Karpas-422 (cell line): ENCODE measurements at places on chromosomes 7 and 10. TPM values are rescaled to one million over a fixed set of nuclear protein-coding genes. Genes with fewer than 3 reads are reported as not detected.

EPO gene
- not detected in 2 replicates for total RNA-seq

PLAC9 gene
- total RNA-seq = not detected in 2 replicates

PPP1R3C gene
- total RNA-seq = not detected in 2 replicates

CCDC71L gene
- 18.7 and 31.0 TPM in 2 replicates for total RNA-seq

ASB13 gene
- 12.2 and 26.0 TPM in 2 replicates for total RNA-seq

DYNC1I1 gene
- 0.40 TPM in 1 of 2 replicates, not detected in the other for total RNA-seq

NRCAM gene
- 0.18 TPM in 1 of 2 replicates, not detected in the other for total RNA-seq

AGR2 gene
- total RNA-seq = 0.19 and 2.5 TPM in 2 replicates

TMED4 gene
- total RNA-seq = 62.0 and 66.2 TPM in 2 replicates

IL6 gene
- 0.25 TPM in 1 of 2 replicates, not detected in the other for total RNA-seq

ARHGAP21 gene
- total RNA-seq = 3.1 and 11.6 TPM in 2 replicates

NPS gene
- not detected in 2 replicates for total RNA-seq

HMX2 gene
- total RNA-seq = not detected in 2 replicates

TUBB8 gene
- not detected in 2 replicates for total RNA-seq

AKR1C2 gene
- total RNA-seq = not detected in 2 replicates

UPK3B gene
- total RNA-seq = 0.26 TPM in 1 of 2 replicates, not detected in the other

ZNF789 gene
- 29.0 and 33.0 TPM in 2 replicates for total RNA-seq

AMZ1 gene
- not detected in 2 replicates for total RNA-seq

TUBAL3 gene
- total RNA-seq = 0.11 TPM in 1 of 2 replicates, not detected in the other

SNCG gene
- not detected in 2 replicates for total RNA-seq

ANKRD61 gene
- 0.22 and 0.71 TPM in 2 replicates for total RNA-seq

LIPM gene
- not detected in 2 replicates for total RNA-seq

HOXA3 gene
- 1.3 TPM in 2 replicates for total RNA-seq

RNLS gene
- not detected in 2 replicates for total RNA-seq

CREB5 gene
- total RNA-seq = 7.8 and 52.1 TPM in 2 replicates

PAPOLB gene
- not detected in 2 replicates for total RNA-seq

GPR158 gene
- total RNA-seq = not detected in 2 replicates

PITX3 gene
- not detected in 2 replicates for total RNA-seq

SLC29A3 gene
- total RNA-seq = 3.4 and 3.5 TPM in 2 replicates

HYAL4 gene
- total RNA-seq = not detected in 2 replicates

CPEB3 gene
- 3.0 and 6.0 TPM in 2 replicates for total RNA-seq

NEURL1 gene
- 0.04 TPM in 1 of 2 replicates, not detected in the other for total RNA-seq

ADRA2A gene
- 0.04 TPM in 1 of 2 replicates, not detected in the other for total RNA-seq

TMEM273 gene
- total RNA-seq = 0.51 TPM in 1 of 2 replicates, not detected in the other

RALA gene
- 13.8 and 14.1 TPM in 2 replicates for total RNA-seq

HOXA1 gene
- total RNA-seq = 4.1 and 4.4 TPM in 2 replicates

CALCR gene
- total RNA-seq = not detected in 2 replicates

CDC14C gene
- not detected in 2 replicates for total RNA-seq

PLEKHS1 gene
- not detected in 2 replicates for total RNA-seq

CALHM1 gene
- 0.30 and 0.61 TPM in 2 replicates for total RNA-seq

C10orf62 gene
- total RNA-seq = not detected in 2 replicates

RARRES2 gene
- not detected in 2 replicates for total RNA-seq

AGAP6 gene
- total RNA-seq = 12.0 and 17.1 TPM in 2 replicates

MYO1G gene
- 62.4 and 130 TPM in 2 replicates for total RNA-seq

POR gene
- total RNA-seq = 19.8 and 38.9 TPM in 2 replicates

HABP2 gene
- total RNA-seq = not detected in 2 replicates

ACTL6B gene
- total RNA-seq = not detected in 2 replicates

GPR15LG gene
- total RNA-seq = not detected in 2 replicates

FAS gene
- 68.5 and 91.9 TPM in 2 replicates for total RNA-seq

COL26A1 gene
- not detected in 2 replicates for total RNA-seq

SFTPA2 gene
- total RNA-seq = not detected in 2 replicates

GPC2 gene
- 1.9 and 5.3 TPM in 2 replicates for total RNA-seq

SLC13A4 gene
- not detected in 2 replicates for total RNA-seq

RBP3 gene
- total RNA-seq = not detected in 2 replicates

ZCCHC24 gene
- 0.60 and 0.61 TPM in 2 replicates for total RNA-seq

BZW2 gene
- total RNA-seq = 122 and 163 TPM in 2 replicates
